OCI-LY7 (cell line): ENCODE measurements at places on chromosomes 12 and 14. TPM values are rescaled to one million over a fixed set of nuclear protein-coding genes. Genes with fewer than 3 reads are reported as not detected.

Gene LRRIQ1
- not detected in 2 replicates for total RNA-seq

Gene DCAF11
- 63.6 and 77.3 TPM in 2 replicates for total RNA-seq

Gene TMEM63C
- total RNA-seq, result 4.7 and 6.6 TPM in 2 replicates

Gene EPYC
- not detected in 2 replicates for total RNA-seq

Gene CDKN1B
- total RNA-seq, result 45.3 and 54.7 TPM in 2 replicates

Gene PLCZ1
- not detected in 2 replicates for total RNA-seq

Gene ACSM4
- not detected in 2 replicates for total RNA-seq

GRCh38 chr12:24903329-24904088, 45.4 kb downstream of the BCAT1 start:
- no peak for DNase-seq

DNA sequence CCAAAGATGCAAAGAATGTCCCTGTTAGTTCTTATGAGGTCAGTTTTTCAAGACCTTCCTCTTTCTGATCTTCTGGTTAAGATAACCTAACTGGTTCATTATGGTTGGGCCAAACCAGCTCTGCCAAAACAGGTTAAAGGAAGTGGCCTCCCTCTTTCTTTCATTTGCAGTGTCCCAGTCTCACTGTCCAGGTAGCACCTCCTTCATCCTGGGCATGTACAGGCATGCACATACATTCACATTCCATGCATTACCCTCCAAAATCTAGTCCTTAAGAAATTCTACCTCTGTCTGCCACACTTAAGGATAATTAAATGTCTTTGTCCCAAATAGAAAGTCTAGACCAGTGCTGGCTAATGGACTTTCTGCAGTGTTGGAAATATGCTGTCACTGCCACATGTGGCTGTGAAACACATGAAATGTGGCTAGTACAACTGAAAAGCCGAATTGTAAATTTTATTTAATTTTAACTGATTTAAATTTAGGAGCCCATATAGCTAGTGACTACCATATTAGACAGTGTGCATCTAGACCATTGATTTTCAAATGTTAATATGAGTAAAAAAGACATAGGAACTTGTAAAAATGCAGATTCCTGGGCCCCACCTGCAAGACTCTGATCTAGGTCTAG, 169.3 kb downstream of the PCNX1 start:
- DNase-seq, result no peak

DNA sequence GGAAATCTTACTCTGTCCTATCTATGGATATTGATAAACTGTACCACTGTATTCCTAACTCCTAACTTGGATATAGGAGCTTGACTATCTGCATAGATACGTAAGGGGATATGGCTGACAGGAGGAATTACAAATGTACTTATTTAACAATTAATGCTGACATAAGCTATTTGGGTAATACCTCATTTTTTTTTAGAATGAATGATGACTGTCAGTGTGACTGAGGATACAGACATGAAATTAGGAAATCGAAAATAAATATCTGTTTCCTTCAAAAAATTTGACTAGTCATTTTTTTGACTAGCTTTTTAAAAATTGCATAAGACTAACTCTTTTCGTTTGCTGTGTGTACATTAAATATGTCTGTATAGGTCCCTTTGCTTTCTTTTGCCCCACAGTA, 74.9 kb downstream of the PDE3A start:
- no peak for DNase-seq

GRCh38 chr12:98058838-98059237, 456.6 kb upstream of the TMPO start:
- no peak for DNase-seq

DNA sequence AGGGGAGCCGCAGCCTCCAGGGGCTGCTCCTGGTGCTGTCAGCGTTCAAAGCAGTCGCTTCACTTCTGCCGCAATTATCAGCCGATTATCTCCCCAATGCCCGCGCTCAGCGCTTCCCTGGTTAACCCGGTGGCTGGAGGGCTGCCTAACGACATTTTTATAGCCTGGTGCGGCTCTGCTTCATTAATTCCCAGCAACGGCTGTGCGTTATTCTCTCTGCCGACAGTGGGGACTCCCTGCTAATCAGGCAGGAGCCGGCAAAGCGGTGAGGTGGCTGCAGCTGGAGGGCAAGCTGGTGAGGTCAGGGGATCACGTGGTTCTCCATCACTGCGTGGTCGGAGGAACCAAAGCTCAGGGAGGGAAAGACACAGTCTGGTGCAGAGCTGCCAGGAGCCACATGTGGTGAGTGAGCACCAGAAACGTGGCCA, 62.9 kb downstream of the GLRX5 start:
- no peak for DNase-seq

DNA sequence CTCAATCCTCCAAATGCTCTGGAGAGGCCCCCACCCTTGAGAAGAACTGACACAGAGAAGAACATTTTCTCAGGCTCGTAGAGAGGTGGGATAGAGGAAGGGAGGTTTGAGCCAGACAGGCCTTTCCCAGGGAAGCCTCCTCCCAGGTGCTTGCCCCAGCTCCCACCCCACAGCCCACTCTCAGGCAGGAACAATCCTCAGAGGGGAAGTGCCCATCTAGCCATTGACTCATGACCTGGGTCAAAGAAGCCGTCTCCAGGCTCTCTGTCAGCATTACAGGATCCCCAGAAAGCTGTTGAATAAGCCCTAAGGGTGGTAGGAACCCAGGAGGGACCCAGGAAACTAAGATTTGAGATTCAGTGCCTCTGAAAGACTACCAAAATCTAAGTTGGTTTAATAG, 3.8 kb downstream of the AQP6 start:
- no peak for DNase-seq

GRCh38 chr14:81452341-81453133, 52.4 kb upstream of the STON2 start:
- DNase-seq, result no peak

DNA sequence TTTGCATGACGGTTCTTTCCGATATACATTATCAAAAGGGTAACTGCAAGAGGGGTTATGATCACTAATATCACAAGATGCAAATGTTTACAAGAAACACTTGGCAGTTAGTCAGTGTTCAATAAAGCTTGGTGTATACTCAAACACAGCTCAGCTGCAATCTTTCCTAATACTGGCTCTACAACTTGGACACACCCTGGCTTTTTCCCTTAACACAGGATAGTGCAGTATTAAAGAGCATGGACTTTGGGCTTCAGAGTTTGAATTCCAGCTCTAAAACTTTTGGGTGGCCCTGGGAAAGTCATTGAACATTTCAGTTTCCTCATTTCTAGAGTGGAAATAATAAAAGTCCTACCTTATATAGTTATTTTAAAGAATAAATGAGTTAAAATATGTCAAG, 107.0 kb downstream of the HECTD4 start:
- DNase-seq, result no peak

GRCh38 chr14:99381688-99382060, 99.0 kb downstream of the SETD3 start:
- no peak for DNase-seq
